Esophagus mucosa (tissue), 1 donor: ENCODE measurements at places on chromosomes 4 and X. TPM values are rescaled to one million over a fixed set of nuclear protein-coding genes. Genes with fewer than 3 reads are reported as not detected.
A peak's percentile ranks its signal among the peaks of the same experiment; 100 is the strongest.

DNA sequence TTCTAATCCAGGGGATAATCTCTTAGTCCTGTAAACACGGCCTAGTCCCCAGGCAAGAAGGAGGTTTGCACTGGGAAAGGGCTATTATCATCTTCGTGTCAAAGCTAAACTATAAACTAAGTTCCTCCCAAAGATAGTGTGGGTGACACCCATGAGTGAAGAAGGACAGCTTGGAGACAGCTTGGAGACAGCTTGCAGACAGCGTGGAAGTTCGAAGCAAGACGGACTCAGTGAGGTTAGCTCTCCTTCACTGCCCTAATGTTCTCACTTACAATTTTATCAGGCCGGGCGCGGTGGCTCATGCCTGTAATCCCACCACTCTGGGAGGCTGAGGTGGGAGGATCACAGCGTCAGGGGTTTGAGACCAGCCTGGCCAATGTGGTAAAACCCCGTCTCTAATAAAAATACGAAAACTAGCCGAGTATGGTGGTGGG, 19.2 kb upstream of the PLCXD1 start:
- no peak for ATAC-seq

GRCh38 chr4:158229768-158230167, 19.5 kb downstream of the TMEM144 start:
- ATAC-seq: no peak

- ATAC-seq: no peak
Observed at GRCh38 chr4:181688432-181688831, 554.8 kb upstream of the TENM3 start.

DNA sequence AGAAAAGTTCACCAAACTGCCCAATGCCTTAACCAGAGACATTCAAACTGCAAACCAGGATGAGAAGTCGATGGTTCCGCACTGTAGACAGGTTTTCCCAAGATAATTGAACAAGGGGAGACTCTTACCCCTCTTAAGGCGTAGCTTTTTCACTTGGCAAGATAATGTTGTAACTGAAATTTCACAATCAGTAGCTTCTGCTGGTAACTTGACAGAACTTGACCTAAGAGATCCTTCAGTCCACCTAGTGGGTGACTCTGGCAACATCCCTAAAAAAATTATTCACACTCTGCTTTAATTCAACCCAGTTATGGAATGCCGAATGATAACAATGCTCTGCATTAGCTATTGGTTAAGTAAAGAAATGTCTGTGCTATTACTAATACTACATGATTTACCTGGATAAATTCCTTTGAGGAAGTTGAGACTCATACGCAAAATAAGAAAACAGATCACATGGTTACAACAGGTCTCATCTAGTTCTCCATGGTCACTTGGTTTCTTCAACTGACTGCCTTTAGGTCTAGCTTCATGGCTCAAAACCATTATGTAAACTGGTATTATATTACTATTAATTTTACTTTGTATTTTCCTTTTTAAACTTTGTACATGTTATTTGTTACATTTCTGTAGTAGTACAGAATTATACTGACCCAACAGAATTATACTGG, 9.1 kb downstream of the ELF2 start:
- peak; percentile 99 for ATAC-seq

DNA sequence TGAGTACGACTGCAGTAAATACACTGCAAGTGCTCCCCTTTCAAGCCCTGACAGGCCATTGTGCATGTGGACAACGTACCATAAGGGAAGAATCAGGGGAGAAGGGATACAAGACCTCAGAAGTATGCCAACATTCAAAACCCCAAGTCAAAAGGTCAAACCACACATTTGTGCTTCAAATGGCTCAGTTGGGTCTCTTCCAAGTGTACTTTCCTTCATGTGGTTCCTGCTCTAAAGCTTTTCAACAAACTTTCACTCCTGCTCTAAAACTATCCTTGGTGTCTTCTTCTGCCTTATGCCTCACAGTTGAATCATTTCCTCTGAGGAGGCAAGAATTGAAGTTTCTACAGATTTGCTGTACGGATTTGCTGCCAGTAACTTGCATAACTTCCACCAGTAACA, 305.7 kb upstream of the SLIT2 start:
- no peak for ATAC-seq

GRCh38 chrX:10159145-10159468, 2.3 kb downstream of the CLCN4 start:
- ATAC-seq: no peak

- no peak for ATAC-seq
Observed at GRCh38 chr4:26325191-26325590, 4.4 kb downstream of the RBPJ start.

- no peak for ATAC-seq
Observed at GRCh38 chr4:55920571-55920970, 28.2 kb upstream of the CEP135 start.

- ATAC-seq: peak; percentile 84
Observed at GRCh38 chrX:122866532-122866931, 317.5 kb upstream of the GRIA3 start.

DNA sequence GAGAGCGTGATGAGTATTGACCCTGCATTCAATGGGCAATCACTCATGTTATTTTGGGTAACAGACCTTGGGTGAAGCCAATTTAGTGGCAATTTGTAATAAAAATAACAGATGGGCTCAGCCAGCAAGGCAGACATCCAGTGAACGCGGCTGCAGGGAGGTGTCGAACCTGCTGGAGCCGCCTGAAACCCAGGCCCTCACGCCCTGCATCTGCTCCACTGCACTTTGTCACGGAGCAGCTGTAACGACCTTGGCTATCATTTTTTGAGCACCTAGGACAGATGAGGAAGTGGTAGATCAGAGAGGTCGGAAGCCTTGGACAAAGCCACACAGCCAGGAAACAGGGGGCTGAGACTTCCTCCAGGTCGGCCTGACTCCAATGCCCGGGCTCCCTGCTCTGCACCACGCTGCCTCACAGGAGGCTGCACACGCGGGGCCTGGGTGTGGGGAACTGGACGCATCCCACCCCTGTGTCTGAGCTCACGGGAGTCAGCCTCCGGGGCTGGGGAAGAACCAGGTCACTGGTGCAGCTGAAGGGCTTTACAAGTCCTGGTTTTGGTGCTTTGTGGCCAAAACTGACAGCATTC, 19.4 kb downstream of the HMX1 start:
- ATAC-seq: no peak

VCX2 gene
- total RNA-seq: not detected

ZCCHC12 gene
- total RNA-seq: not detected

GPAT3 gene
- total RNA-seq: 9.8 TPM

KLF8 gene
- 23.2 TPM for total RNA-seq

RASGEF1B gene
- 15.0 TPM for total RNA-seq

TSPAN6 gene
- total RNA-seq: 36.4 TPM
